ENCODE measurements at places on chromosomes 7 and 10. TPM values are rescaled to one million over a fixed set of nuclear protein-coding genes. Genes with fewer than 3 reads are reported as not detected.

GRCh38 chr10:14820775-14821154 is 17.1 kb downstream of the CDNF start:
- DNase-seq: no peak

- DNase-seq: no peak
These were observed 114.1 kb downstream of the LHFPL3 start for GRCh38 chr7:104442481-104442880.

GRCh38 chr10:11396311-11396955 is 215.0 kb downstream of the USP6NL start:
- no peak for DNase-seq

DNA sequence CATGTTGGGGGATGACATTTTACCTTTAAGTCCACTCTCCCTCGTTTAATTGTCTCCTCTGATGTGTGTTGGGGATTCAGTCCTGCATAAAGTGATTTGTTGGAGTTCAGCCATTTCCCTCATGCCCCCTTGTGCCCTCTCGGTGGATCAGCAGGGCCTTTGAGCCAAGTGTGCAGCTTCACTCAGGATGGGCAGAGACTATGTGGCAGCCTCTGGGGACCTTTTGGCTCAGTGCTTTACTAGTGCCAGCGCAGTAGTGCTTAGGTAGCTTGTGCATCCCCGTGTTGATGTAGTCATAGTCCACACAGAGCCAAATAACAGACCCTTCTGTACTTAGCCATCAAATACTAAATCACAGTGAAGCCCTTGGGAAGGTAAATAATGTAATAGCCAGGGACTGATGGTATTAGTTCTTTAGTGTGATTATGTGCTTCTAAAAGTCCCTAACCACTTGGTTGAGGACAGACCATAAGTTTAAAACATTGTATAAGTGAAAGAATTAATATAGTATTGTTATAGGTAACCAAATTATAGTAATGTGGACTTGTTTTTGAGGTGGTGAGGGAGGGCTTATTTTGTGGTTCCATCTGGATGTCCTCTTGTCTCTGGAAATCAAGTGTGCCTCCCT is 11.4 kb downstream of the BUB3 start:
- no peak for DNase-seq

DNA sequence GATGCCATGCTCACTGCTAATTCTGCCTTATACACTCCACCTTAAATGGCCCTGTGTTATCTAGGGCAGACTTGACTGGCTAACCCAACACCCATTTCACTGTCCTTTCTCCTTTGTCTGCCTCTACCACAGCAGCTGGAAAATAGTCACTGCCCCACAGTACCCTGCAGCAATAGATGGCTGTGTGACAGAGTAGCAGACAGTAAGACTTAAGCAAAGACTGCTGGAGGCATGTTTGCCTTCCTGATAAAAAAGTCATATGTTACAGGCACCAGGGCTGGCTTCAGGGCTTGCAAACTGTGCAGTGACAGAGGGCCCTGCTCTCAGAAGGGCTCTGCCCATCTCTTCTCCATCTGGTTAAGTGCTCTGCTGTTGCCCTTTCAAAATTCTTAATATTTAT is 332.6 kb upstream of the GHITM start:
- no peak for DNase-seq

- peak; percentile 34 for DNase-seq
These were observed 25.8 kb downstream of the POLL start for GRCh38 chr10:101562231-101562630.

- DNase-seq: no peak
These were observed 143.4 kb downstream of the PPP1R3A start for GRCh38 chr7:113775401-113775800.

The LRIT1 gene
- total RNA-seq: not detected

GRCh38 chr7:68306692-68307107 is 1291.6 kb upstream of the AUTS2 start:
- DNase-seq: no peak

The DNMBP gene
- 23.9 TPM for total RNA-seq

The CALML3 gene
- not detected for total RNA-seq

DNA sequence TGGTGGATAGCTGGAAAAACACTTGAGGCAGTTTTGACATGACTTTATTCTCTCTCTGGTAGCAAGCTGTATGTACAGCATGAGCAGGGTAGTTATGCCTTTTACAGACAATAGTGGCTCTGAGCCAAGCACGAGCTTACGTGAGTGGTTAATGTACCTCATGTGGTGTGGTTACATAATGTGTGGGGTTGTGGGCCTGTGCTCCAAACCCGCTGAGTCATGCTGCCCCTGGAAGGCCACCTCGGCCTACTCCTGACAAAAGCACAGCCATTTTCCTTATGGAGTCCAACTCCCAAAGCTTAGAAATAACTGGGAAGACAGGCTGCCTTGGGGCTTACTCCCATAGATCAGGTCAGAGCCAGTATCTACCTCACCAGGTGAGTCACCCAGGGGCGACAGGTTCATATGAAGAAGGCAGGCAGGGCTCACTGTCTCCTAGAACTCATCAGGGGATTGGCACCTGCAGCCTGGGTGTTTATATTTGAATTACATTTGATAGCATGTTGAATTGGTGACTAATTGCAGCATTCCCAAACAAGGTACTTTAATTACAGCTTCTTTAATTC is 404.5 kb downstream of the ADRA2A start:
- DNase-seq: no peak

DNA sequence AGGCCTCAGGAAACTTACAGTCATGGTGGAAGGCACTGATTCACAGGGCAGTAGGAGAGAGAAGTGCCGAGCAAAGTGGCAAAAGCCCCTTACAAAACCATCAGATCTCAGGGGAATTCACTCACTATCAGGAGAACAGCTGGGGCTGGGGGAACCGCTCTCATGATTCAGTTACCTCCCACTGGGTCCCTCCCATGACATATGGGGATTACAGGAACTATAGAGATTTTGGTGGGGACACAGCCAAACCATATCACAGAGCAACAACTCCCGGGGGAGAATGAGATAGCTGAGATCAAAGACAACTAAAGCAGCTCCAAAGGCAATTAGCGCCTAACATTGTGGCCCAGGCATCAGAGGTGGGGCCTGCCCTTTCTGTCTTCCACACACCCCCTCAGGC is 85.4 kb upstream of the VOPP1 start:
- DNase-seq: no peak

The FOXI2 gene
- total RNA-seq: 0.23 TPM

The TMEM273 gene
- 20.0 TPM for total RNA-seq

The LIPF gene
- total RNA-seq: not detected

The NUTM2E gene
- total RNA-seq: not detected

DNA sequence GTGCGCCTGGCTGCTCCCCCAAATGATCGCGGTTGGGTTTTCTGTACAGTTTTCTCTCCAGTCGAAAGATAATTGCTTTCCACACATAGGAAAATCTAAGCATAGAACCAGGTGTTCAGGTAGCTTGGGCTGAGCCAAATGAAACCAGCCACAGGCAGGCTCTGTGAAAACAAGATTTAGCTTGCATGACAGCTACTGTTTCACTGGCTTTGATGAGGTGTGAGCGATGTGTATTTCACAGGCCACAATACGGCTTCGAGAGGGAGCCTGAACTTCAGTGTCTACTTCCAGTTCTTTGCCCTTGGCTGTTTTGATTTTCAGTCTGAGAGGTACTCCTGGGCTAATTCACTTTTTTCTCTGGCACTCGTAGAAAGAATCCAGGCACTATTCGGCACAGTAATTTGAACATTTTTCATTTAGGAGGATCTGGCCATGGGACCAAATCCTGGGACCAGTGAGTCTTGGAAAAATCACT is 110.5 kb downstream of the JCAD start:
- no peak for DNase-seq

DNA sequence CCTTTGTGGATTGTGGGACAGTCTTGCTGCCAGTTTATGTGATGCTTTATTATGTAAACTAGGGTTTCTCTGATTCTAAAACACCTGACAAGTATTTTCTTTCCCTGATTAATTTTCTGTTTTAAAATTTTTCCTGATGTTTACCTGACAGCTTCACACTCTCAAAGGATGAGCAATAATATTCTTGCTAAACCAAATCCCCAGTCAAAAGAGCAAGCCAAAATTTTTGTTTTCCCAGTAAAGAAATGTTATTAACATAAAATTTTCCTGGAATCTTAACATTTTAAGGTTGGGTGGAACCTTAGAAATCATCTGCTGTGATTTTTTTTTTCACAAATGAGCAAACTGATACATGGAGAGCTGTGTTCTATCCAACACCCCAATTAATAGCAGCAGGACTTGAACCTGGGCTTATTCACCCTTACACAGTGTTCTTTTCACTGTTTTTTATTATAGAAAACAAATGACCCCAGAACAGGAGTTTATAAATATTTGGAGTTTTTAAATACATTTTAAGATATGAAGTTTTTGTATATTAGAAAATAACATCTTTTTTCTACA is 185.2 kb upstream of the VIPR2 start:
- DNase-seq: no peak

- DNase-seq: no peak
These were observed 70.4 kb upstream of the ITPRID1 start for GRCh38 chr7:31443457-31443856.

The SEMA3C gene
- total RNA-seq: 86.8 TPM

DNA sequence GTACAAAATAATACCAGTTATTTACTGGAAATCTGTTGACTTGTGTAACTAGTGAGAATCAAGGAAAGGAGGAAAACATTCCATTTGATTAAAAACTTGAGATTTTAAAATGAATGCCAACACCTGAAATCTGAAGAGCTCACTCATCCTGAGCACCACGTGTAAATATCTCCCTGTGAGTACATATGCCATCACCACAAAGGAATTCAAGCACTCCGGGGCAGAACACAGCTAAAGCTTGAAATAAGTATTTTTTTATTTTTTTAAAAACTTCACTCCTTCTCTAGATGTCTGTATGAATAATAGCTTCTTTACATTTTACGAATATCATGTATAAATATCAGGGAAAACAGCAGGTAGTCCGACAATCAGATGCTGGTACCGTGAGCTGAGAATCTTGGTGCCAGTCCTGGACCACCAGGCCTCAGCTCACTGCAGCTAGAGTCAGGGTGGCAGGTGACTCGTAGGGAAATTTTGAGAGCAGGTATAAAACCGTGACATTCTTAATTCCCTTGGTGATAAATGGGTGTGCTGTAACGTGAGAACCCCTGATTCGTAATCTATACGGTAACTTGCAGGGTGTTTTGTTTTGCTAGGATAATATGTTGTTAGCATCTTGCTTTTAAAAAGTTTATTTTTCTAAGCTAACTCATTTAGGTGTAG is 12.7 kb downstream of the LMTK2 start:
- no peak for DNase-seq

- no peak for DNase-seq
These were observed 279.8 kb upstream of the CACNA2D1 start for GRCh38 chr7:82723411-82723810.

GRCh38 chr7:30276203-30276900 is 8.0 kb upstream of the ZNRF2 start:
- no peak for DNase-seq

The PAX4 gene
- total RNA-seq: not detected

- no peak for DNase-seq
These were observed 48.6 kb downstream of the DGKI start for GRCh38 chr7:137798073-137798763.

The PPP1R9A gene
- total RNA-seq: 7.4 TPM

DNA sequence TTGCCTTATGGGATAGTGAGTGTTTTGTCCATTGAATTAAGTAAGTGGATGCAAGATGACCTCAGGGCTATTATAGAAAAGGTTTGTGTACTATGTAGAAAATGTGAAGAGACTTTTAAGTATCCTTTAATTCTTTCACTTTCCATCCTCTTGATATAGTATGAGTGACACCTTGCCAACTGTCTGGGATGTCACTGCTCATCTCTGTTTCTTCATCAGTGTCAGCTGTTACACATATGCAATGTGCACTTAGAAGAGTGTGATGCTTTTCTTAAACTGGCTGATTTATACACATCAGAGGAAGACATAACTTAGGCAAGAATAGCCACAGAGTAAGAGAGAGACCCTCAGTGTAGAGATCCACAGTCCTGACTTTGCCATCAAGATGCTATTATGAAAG is 8.7 kb upstream of the ACTA2 start:
- DNase-seq: no peak

The LEP gene
- total RNA-seq: 0.97 TPM

DNA sequence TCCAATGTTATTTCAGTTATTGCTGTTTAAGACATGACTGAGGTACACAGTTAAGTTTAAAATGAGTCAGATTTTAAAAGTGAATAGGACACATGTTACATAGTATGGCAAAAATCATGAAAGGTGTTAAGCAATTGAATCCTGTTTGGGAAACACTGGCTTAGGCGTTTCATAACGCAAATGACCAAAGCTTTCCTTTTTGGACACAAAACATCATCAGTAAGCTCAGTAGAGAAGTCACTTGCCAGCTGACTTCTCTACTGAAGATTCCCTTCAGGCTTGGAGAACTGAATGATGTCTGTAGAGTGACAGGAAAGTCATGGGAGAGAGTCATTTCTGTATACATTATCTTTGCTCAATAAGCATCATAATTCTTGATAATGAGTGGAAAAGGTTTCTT is 64.4 kb upstream of the RSBN1L start:
- DNase-seq: no peak

- DNase-seq: no peak
These were observed 205.1 kb upstream of the CXCL12 start for GRCh38 chr10:44589944-44590449.

The TMEM213 gene
- not detected for total RNA-seq

The TUBAL3 gene
- not detected for total RNA-seq

DNA sequence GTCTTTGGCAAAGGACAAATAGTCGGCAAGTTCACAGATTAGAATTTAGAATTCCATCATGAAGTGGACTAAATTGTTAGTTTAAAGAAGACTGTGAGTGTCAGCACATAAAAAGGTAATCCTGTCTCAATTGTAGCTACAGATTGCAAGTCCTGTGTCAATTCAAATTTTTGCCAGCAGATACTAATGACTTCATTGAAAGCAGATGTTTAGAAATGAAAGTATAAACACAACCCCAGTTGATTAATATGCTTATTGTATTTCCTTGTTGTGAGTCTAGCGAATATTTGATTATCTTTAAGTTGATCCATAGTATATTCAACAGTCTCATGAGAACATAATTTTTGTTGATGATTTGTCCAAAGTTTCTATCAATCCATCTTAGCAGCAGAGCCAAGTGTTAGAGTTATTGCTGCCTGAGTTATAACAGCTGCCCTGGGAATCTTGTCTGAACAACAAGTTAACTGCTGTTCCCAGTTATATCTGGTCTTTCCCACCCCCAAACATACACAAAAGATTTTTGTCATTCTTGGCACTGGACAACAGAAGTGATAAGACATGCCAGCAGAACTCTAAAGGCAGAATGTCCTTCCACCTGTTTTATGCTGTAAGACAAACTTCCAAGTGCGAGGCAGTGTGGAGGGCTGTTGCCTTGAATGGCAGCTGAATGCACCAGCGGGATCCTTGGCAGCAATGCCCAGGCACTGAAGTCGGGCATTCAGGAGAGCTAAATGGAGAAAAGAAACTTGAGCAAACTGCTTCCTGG is 21.3 kb upstream of the HERPUD2 start:
- no peak for DNase-seq

GRCh38 chr10:21368728-21369425 is 156.6 kb downstream of the SKIDA1 start:
- DNase-seq: no peak

- no peak for DNase-seq
These were observed 638 bp upstream of the TRAPPC14 start for GRCh38 chr7:100159099-100159623.

GRCh38 chr10:103202319-103202718 is 9.2 kb upstream of the NT5C2 start:
- DNase-seq: no peak

- DNase-seq: no peak
These were observed 473.3 kb downstream of the LRMDA start for GRCh38 chr10:75904499-75905283.
